Lower lobe of right lung (tissue), 2 donors: ENCODE measurements at places on chromosomes 3 and 15. TPM values are rescaled to one million over a fixed set of nuclear protein-coding genes. Genes with fewer than 3 reads are reported as not detected.

The PLA2G4E gene
- total RNA-seq = 1.1 TPM

GRCh38 chr3:190076601-190077394 lies 43.9 kb downstream of the P3H2 start:
- DNase-seq = no peak

DNA sequence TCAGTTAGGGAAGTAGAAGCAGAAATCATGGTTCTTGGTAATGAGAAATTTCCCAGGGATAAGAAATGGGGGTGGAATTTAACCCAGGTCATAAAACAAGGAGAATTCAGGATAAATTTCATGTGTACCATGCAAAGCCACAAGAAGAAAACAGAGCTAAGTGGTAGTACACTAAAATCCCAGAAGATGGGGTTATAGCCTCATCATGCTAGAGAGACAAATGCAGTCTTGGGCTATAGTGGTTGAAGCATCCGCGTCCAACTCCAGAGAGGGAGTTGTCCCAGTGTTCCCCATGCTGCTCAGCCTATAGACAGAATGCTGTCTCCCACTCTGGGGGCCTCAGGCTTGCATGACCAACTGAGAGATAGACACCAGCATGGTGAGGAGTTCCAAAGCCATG lies 36.2 kb upstream of the CLRN1 start:
- no peak for DNase-seq

The SLC22A13 gene
- 0.32 TPM for total RNA-seq

The PLSCR5 gene
- total RNA-seq = not detected

GRCh38 chr15:52218371-52218770 lies 27.2 kb upstream of the GNB5 start:
- DNase-seq = no peak

The IMPG2 gene
- 0.21 TPM for total RNA-seq

DNA sequence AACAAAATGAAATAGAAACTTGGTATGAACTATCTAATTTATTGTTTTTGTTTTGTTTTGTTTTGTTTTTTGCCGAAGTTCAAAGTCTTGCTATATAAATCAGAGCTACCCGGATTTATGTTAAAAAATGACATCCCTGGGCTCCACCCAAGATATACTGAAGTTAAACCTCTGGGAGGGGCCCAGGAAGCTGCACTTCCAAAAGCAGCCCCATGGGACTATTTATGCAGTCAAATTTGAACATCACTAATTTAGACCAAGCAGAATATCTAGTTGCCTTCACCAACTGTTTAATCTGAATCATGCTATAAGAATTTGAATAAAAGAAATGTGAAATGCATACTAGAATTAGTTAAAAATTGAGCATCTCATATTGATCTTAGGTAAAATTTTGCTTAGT lies 32.2 kb downstream of the PEX5L start:
- no peak for DNase-seq

GRCh38 chr3:158249183-158249582 lies 139.3 kb downstream of the RSRC1 start:
- DNase-seq = no peak

DNA sequence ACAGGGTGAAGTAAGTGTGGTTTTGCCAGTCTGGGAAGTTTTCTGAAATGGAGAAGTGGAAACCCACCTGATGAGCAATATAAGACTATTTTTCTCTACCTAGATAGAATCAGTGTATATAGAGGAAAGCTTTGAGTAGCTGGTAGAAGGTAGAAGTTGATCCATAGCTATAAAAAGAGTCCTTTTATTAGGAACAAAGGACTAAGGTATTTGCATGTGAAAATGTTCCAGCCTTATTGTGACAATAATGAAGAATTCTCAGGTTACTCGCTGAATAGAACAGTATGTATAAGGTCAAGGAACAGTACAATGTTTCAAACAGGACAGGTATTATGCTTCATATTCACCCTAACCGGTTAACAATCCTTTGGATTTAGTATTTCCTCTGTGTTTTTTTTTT lies 972.2 kb downstream of the OTOL1 start:
- DNase-seq = no peak

- DNase-seq = no peak
Observed at GRCh38 chr15:62050115-62050514, 10.1 kb downstream of the VPS13C start.

The C2CD4B gene
- 2.6 TPM for total RNA-seq

- DNase-seq = no peak
Observed at GRCh38 chr15:81507831-81508230, 133.8 kb upstream of the TMC3 start.

The DGKG gene
- total RNA-seq = 5.7 TPM

The PLAAT1 gene
- total RNA-seq = not detected

The CPEB1 gene
- 2.7 TPM for total RNA-seq

DNA sequence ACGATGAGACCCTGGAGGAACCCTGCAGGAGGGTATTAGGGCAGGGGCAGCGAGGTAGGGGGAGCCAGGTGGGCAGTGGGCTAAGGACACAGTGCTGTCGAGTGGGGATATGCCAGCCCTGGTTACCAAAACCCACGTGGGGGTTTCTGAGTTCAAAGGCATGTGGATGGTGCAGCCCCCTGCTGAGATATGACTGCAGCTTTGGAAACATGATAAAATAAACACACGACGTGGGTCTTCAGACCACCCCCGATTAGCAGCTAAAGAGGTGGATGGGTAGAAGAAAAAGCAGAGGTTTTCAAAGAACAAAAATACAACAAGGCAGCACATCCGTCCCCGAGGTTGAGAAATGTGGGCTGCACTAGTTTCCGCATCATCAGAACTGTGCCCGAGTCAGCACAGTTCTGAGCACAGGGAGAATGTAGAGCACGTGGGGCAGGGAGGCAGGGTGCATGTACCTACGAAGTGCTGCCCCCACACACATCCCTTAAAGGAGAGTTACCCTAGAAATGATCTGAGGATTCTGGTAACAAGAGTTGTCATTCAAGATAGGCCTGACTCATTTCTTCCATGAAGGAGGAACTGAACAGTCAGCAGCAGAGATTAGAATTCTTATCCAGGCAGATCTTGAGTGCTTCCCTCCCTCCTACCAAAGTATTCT lies 121.3 kb downstream of the RPLP1 start:
- no peak for DNase-seq

The PGBD4 gene
- 1.5 TPM for total RNA-seq
